ENCODE measurements at places on chromosomes 6 and 20.

GRCh38 chr6:36703081-36703606 lies 5.5 kb downstream of the RAB44 start:
- no peak for DNase-seq

- DNase-seq, result no peak
These were observed 576 bp downstream of the MAPK13 start for GRCh38 chr6:36130667-36131510.

GRCh38 chr20:55761797-55762196 lies 243.5 kb downstream of the CBLN4 start:
- DNase-seq, result no peak

DNA sequence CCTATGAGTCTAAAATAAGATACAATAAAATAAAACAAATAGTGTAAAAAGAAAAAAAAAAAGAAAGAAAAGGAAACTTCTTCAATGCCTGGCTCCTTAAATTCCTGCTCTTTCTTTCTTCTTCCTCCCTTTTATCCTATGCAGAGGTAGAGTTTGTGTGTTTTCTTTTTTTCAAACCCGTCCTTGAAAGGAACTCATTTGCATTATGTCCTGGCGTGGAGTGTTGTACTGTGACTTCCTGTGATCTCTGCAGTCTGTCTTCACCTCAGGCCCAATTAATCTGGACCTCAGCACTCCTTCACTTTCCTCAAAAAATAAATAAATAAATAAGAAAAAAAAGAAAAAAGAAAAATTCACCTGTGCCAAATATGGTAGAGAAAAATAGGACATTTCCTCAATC lies 541.9 kb upstream of the SPTLC3 start:
- no peak for DNase-seq

DNA sequence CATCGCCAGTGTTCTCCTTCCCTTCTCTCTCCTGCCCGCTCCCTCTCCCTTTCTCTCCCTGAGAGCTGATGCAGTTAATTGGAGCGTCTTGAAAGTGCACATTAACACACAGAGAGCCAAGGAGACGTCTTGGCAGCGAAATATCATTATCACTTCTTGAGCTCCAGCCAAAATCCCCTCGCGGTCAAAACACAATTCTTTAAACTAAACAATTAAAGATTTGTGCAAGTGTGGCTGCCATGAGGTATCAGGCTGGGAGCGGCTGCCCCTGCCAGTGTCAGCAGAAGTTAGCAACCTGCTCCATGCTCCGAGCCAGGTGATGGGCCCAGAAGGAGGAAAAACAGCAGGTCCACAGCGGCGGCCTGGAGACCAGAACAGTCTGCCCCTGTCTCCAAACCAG lies 100.9 kb upstream of the FOXP4 start:
- DNase-seq, result no peak

DNA sequence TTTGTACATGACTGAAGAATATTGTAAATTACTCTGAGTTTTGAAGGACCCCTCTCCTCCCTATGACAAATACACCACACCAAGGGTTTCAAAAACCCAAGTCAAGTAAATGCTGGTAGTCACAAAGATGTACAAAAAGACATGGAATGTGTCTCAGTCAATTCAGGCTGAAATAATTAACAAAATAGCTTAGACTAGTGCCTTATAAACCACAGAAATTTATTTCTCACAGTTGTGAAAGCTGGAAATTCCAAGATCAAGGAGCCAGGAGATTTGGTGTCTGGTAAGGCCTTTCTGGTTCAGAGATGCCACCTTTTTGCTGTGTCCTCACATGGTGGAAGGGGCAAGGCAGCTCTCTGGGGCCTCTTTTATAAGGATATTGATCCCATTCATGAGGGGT lies 202.3 kb upstream of the RIN2 start:
- no peak for DNase-seq

DNA sequence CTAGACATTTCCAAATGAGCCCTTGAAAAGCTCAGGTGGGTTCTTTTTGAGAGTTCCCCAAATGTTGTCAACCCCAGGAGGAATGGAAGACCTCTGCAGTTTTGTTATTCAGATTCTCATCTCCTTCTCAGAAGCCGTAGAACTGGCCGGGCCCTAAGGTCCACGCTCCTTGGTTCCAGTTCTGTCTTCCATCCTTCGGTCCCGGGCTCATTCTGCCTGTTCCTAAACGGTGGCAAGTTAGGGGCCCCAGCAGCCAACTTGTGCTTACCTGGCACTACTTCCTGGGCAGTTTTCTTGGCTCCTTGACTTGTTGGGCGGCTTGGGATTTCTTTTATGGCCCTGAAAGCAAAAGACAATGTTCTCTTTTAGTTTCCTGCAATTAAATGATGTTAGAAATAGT lies 6.4 kb downstream of the ESR1 start:
- DNase-seq, result no peak

DNA sequence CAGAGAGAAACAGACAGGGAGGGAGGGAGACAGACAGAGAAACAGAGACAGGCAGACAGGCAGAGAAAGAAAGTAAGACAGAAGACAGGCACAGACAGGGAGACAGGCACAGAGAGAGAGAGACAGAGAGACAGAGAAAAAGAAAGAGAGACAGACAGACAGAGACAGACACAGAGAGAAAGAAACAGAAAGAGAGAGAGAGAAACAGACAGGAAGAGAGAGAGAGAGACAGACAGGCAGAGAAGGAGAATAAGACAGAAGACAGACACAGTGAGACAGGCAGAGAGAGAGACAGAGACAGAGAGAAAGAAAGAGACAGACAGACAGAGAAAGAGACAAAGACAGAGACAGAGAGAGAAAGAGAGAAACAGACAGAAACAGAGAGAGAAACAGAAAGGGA lies 754.8 kb upstream of the DEFB115 start:
- no peak for DNase-seq

- DNase-seq, result no peak
These were observed 14.5 kb upstream of the SIRPG start for GRCh38 chr20:1671891-1672669.

DNA sequence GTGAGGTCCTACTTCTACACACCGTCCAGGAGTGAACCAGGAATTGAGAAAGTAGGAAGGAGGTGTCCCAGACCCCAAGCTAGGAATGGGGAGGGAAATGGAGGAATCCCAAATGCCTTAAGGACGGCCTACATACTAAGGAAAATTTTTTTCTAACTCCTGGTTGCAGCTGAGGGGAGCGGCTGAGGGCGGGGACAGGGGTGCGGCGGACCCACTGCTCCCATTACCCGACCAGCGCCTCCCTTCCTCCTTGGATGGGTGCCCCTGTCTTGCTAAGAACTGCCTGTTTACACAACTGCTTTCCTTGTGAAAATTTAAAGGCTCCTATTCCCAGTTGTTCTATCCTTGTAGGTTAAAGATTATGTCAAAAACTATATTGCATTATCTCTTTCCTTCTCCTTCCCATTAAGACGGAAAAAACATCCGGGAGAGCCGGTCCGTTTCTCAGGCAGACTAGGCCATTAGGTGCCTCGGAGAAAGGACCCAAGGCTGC lies 699 bp upstream of the HSPA1B start:
- no peak for DNase-seq

DNA sequence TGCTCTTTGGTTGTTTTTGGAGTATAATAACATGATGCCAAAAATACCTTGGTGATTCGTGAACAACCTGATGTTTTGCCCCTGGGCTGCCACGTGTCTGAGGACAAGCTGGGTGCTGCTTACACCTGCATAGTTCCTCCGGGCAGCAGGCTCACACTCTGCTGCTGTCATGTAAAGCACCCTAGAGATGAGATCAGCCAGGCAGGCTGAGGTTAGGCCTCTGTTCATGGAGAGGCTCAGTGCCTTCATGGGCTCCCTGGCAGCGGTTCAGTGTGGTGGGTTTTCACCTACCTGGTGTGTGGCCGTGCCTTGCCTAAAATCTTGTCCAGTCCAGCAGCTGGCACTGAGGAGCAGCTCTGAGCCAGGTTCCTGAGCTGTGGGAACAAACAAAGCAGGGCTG lies 60.1 kb upstream of the TAGAP start:
- DNase-seq, result no peak

DNA sequence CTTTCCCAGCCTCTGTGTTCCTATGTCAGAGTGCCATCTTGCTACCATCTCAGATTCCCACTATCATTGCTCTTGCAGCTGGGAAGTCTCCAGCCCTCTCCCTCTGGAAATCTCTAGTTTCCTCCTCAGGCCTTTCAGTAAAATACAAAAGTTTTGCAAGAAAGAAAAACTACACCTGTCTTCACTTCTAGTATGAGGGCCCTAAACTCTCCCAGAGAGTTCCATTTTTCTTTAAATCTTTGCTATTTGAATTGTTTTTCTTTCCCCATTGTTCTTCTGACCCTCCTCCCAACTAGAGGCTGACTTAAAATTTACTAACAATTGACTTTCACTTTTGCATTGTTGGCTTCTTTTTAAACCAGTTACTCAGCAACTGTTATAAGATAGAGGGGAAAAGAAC lies 62.8 kb downstream of the LY86 start:
- no peak for DNase-seq
